ENCODE measurements at places on chromosomes 13 and 19. TPM values are rescaled to one million over a fixed set of nuclear protein-coding genes. Genes with fewer than 3 reads are reported as not detected.

GRCh38 chr13:113527272-113527958, 36.9 kb upstream of the DCUN1D2 start:
- ATAC-seq: no peak

DNA sequence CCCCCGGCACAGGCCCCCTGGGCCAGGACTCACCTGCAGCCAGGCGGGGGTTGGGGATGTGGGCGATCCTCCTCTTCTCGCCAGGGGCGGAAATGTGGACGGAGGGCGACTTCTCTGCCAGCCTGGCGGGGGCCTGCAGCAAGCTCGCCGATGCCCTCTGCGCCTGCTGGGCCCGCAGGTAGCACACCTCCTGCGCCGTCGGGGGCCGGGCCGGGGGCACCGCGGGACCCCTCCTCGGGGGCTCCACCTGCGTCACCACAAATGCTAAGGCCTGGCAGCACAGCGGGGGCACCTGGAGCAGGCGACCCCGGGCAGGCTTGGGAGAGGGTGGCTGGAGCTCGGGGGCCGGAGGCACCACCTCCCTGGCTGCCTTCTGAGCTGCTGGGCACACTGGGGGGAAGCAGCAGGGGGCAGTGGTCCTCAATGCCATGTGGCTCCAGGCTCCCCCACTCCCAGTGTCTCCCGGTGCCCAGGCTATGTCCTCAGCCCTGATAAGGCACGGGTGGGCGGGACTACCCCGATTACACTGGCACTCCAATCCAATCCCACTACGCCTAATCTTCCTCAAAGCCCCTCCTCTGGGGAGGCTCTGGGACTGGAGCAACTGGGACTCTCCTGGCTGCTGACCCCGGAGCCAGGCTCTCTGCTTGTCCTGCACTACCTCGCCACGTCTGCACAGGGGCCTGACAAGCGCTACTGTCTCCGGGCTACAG, 11.6 kb upstream of the ATP8B3 start:
- no peak for ATAC-seq

DNA sequence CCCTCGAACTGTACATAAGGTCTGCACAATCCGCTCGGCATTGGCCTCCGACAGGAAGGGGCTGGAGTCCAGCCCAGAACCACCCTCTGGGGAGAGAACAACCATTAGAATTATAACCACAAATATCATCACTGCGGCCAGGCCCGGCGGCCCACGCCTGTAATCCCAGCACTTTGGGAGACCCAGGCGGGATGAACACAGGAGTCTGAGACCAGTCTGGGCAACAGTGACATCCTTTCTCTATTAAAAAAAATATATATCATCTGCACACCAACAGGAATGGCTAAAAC, 11.4 kb downstream of the COQ8B start:
- no peak for ATAC-seq

GRCh38 chr19:16018106-16018755, 58.1 kb upstream of the TPM4 start:
- ATAC-seq: no peak

GRCh38 chr13:21348488-21349120, 110.5 kb downstream of the ZDHHC20 start:
- no peak for ATAC-seq

GRCh38 chr19:49556412-49557398, 23.7 kb downstream of the NOSIP start:
- ATAC-seq: no peak

GRCh38 chr13:21717817-21718216, 46.9 kb downstream of the FGF9 start:
- no peak for ATAC-seq

DNA sequence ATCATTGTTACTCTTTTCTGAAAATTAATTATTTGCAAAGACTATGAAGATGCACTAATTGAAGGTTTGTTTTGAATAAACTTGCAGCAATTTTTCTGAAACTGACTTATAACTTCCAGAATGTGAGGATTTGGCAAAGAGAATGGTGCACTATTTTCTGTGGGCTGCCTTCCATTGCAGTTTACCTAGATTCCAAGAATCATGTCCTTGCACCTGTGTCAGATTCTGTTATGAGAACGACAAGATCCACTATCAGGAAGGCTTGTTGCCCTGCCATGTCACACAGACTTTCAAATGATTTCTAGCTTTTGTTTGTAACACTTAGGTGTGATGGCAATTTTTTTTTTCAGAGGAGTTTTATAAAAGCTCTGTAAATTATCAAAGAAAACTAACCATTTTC, 5.6 kb upstream of the SLAIN1 start:
- no peak for ATAC-seq

DNA sequence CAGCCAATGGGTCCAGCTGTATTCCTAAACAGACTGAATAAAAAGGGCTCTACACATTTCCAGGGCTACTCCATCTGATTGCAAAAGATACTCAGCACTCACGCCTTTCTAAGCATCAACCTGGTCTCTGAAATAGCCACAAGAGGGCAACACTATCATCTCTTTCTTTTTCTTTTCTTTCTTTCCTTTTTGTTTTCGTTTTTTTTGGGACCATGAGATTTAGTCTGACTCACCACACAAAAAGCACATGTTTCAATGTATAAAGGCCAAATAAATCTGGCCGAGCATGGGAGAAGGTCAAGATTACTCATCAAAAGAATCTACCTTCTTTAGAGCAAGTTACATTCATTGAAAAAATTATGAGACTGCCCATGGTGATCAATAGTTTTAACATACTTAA, 805.6 kb upstream of the ARGLU1 start:
- ATAC-seq: no peak

GRCh38 chr19:5155586-5156210, 184.9 kb downstream of the PTPRS start:
- no peak for ATAC-seq

- ATAC-seq: no peak
These were observed 10.1 kb downstream of the ZNF714 start for GRCh38 chr19:21092109-21092508.

- ATAC-seq: no peak
These were observed 217.2 kb downstream of the LACC1 start for GRCh38 chr13:44096901-44097300.

DNA sequence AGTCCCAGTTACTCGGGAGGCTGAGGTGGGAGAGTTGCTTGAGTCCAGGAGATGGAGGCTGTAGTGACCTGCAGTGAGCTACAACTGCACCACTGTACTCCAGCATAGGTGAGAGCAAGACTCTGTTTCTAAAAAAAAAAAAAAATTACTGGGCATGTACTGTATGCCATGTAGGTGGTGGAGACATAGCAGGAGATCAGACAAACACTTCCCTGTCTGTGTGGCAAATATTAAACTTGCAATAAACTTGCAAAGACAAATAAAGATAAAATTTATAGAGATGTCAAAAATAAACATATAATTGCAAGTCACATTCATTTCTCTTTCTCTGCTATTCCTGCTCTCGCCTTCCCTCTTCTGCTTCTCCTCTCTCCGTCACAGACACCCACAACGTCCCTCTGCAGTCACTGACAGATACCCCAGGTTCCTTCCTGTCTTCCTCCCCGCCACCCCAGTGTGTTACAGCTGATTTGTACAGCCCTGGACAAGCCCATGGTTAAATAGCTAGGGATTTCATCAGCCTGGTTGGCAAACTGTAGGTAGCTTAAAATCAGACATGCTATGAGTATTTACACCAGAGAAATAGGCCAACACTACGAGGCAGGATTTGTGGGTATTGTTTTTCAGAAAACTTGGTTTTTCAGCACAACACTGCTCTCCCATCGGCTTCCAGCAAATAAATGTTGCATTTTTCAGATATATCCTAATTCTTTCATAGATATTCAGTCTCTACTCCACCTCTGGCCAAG, 1.3 kb upstream of the CD177 start:
- no peak for ATAC-seq

DNA sequence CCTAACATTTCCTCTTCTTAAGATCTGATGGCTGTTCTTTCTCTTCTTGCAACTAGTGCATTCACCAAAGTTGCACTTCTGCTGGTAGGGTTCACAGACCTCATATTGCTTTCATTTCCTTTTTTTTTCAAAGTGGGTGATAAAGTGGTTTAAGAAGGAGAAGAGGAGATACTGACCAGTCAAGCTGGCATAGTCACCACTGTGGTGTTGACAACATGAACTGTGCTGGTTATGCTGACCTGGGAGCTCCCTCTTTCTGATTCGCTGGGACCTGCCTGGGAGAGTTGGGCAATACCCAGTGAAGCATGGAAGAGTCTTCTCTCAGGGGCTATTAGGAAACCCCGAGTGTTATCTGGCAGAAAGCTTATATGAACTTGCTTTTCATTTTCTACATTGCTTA, 222.9 kb downstream of the SLITRK5 start:
- ATAC-seq: no peak

- ATAC-seq: no peak
These were observed 109.7 kb upstream of the KLF12 start for GRCh38 chr13:74243637-74244526.

GRCh38 chr13:37277435-37278144, 172.1 kb upstream of the CSNK1A1L start:
- ATAC-seq: no peak

DNA sequence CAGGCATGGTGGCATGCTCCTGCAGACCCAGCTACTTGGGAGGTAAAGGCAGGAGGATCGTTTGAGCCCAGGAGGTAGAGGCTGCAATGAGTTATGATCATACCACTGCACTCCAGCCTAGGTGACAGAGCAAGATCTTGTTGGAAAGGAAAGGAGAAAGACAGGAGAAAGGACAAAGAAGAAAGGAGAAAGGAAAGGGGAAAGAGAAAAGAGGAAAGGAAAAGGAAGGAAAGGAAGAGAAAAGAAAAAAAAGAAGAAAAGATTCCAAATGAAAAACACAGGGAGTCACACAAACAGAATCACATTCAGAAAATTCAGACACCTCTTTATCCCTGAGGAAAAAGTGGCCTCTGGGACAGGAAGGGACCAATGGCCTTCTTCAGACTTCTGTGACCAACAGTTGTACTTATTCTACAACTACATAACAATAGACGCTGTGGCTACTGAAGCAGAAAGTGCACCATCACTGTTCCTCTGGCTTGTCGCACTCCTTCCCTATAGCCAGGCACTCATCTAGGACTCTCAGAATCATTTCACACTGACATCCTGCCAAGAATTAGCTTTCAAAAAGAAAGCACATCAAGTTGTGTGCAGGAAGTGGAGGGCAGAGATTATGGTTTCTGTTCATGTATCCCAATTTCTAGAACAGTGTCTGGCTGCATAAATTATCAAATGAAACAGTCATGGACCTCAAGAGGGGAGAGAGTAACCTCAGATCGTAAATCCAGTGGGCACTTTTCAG, 5.9 kb downstream of the MTMR6 start:
- ATAC-seq: no peak

DNA sequence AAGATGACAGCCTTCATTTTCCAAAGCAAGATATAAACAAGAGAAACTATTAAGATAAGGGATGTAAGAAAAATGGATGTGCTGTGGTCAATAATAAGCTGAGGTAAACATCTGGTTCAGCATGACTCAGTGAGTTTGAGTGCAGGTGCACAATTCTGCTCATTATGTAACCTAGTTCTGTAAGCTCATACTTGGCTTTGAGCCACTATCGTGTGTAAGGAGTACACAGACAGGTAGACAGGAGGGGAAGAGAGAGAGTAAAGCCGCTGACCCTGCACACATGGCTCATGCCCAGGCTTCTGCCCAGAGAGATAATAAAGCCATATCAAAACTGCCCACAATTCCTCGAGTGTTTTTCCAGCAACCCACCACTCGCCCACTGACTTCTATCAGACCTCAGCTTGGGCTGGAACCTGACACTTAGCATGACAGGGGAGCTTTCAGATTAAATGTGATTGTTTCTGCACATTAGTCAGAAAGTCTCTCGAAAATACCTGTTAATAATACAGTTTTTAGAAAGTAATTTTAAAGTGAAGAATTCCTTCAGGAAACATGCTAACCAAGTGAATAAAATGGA, 51.7 kb downstream of the ZNF91 start:
- ATAC-seq: no peak

DNA sequence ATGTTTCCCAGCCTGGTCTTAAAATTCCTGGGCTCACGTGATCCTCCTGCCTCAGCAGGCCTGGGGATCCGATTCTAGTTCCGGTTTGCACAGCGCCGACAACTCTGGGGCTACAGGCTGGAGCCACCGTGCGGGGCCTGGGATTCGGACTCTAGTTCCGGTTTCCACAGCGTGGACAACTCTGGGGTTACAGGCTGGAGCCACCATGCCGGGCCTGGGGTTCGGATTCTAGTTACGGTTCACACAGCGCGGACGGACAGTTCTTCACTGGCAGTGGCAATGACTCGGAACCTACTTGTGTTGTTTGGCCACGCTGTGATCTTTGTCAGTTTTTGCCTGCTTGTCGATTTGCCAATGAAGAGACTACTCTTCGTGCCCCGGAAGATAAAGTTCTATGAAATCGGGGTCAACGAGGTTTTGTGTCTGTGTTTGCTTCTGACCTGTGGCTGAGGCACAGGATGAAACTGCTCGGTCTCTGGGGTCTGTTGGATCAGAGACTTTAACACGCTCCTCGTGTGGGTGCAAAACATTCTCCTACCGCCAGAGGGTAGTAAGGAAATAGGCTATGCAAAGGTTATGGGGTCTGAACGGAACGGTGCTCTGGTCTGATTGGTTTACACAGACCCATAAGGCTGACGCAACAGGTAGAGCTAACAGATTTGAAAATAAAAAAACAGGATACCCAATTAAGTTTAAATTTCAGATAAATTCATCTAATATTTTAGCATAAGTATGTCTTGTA, 12.1 kb upstream of the ZSCAN1 start:
- ATAC-seq: peak; percentile 42

CNN2 gene
- 183 TPM for total RNA-seq

ZNF90 gene
- 0.96 TPM for total RNA-seq

PCP2 gene
- total RNA-seq: not detected

HCST gene
- total RNA-seq: 0.96 TPM

ACTMAP gene
- total RNA-seq: 5.4 TPM

SPINT2 gene
- total RNA-seq: 356 TPM

PMIS2 gene
- total RNA-seq: not detected

MBD3L2 gene
- not detected for total RNA-seq

TSSK6 gene
- 1.4 TPM for total RNA-seq

FGF14 gene
- 0.16 TPM for total RNA-seq

TINCR gene
- total RNA-seq: 29.7 TPM

CEACAM16 gene
- total RNA-seq: not detected

CDK8 gene
- 7.7 TPM for total RNA-seq

All from esophagus mucosa (tissue), 1 donor.